Bronchus fibroblast of lung (primary cell): ENCODE measurements at places on chromosomes 2 and 18. TPM values are rescaled to one million over a fixed set of nuclear protein-coding genes. Genes with fewer than 3 reads are reported as not detected.

Gene VWC2L
- total RNA-seq: not detected in 2 replicates

Gene SH3RF3
- 9.8 and 10.0 TPM in 2 replicates for total RNA-seq

Gene RIT2
- not detected in 2 replicates for total RNA-seq

Gene SERPINB4
- total RNA-seq: not detected in 2 replicates

Gene C2orf80
- not detected in 2 replicates for total RNA-seq

Gene ARHGAP28
- total RNA-seq: 7.4 and 8.2 TPM in 2 replicates

Gene B4GALT6
- 1.8 and 3.0 TPM in 2 replicates for total RNA-seq

Gene ACTG2
- 16.5 and 24.8 TPM in 2 replicates for total RNA-seq
